Activated CD4-positive, alpha-beta T cell treated with anti-CD3 and anti-CD28 coated beads, Interleukin-2, Interleukin-4, amounts not matched to agents 100 ng/mL and 50 ng/mL, durations not matched to agents 16 hours and 8 hours (primary cell): ENCODE measurements at places on chromosomes 4 and X.

GRCh38 chrX:11881485-11882170 lies 123.6 kb downstream of the MSL3 start:
- DNase-seq, result no peak

- DNase-seq, result no peak
Observed at GRCh38 chr4:86367577-86367976, 7.7 kb upstream of the MAPK10 start.

DNA sequence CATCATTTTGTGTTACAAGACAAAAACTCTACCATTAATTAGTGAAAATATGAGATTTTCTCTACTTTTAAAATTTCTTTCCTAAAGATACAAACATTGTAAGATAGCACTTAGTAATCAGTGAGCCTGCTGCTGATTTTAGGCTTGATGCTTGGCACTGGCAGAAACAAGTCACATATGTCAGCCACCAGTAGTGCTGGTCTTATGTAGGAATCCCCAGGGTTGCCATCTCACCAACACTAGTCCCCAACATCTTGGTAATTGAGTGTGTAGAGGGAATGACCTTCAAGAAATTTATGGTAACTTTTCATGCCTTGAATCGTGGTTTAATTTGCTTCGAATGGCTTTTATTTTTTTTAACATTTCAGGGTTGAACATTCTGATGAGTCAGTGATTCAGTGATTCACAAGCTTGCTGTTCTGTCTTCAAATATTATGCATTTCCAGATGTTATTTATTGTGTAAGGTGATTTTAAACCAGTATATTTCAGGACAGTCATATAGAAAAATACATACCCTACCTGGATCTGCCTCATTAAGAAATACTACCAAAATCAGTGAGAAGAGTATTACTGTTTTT lies 11.9 kb downstream of the EXOC1 start:
- no peak for DNase-seq

DNA sequence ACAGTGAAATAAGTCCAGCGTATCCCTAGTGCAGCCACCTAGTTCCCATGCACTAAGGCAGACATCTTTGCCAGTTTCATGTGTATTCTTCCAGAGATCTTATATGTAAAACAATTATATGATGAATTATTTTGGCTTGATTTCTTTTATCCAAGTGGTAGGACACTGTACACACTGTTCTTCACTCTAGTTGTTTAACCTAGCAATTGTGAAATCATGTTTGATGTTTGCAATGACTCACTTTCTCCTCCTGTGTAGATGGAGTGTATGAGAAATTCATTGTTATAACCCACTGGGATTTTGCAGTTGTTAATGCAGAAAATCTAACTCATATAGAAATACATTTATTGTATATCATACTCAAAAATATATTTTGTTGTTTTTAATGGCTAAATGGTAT lies 17.5 kb upstream of the TBC1D1 start:
- DNase-seq, result no peak

DNA sequence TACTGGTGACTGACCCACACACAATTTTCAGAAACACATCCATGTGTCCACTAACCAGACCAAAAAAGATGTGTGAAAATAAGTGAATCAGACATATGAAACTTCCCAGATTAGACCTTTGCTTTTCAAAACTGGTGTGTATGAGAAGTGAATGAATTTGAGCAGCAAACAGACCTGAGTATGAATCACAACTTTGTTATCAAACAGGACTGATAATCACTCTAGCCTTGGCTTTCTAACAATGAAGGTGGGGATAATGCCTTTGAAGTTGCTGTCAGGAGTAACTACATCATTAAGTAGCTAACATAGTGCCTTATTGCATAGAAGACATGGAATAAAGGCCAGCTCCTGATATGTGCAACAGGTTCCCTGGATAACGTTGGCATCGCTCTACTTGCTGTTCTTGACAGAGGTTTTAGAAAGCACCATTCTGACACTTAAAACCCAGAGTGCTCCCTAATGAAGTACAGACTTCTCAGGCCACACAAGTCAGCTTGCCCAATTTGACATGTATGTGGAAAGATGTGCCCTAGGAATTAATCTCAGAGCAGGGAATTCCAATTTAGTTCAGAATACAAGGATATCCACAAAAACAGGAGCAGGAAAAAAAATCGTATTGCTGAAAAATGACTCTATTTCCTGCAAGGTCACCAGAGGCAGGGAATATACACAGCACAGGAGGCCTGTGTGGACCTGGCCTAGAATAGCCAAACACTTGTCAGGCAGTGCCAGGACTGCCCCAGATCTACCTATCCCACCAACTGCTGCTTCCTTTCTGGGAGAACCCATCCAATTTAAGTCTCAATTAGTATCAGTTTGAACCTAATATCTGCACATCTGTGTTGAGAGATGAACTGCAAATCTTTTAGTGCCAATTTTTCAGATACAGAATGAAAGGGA lies 87.7 kb downstream of the MAML3 start:
- DNase-seq, result no peak

- no peak for DNase-seq
Observed at GRCh38 chrX:137600769-137601168, 34.8 kb downstream of the ZIC3 start.

- no peak for DNase-seq
Observed at GRCh38 chr4:73086095-73086868, 16.8 kb upstream of the COX18 start.

DNA sequence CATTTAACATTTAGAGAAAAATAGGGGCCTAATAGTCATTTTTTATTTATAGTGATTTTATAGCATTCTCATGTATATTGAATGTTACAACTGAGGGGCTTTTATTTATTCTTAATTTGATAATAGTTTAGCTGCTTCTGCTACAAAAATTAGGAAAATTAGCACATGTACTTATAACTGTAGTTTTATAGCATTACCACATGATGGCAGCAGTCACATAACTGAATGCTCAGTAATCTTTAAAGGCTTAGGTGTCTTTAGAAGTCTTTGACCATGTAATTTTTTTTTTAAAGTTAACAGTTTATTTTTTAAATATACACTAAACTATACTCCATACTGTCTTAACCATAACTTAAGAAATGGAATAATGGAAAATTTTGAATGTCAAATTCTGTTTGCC lies 136.6 kb downstream of the STAG2 start:
- peak; percentile 36 for DNase-seq

DNA sequence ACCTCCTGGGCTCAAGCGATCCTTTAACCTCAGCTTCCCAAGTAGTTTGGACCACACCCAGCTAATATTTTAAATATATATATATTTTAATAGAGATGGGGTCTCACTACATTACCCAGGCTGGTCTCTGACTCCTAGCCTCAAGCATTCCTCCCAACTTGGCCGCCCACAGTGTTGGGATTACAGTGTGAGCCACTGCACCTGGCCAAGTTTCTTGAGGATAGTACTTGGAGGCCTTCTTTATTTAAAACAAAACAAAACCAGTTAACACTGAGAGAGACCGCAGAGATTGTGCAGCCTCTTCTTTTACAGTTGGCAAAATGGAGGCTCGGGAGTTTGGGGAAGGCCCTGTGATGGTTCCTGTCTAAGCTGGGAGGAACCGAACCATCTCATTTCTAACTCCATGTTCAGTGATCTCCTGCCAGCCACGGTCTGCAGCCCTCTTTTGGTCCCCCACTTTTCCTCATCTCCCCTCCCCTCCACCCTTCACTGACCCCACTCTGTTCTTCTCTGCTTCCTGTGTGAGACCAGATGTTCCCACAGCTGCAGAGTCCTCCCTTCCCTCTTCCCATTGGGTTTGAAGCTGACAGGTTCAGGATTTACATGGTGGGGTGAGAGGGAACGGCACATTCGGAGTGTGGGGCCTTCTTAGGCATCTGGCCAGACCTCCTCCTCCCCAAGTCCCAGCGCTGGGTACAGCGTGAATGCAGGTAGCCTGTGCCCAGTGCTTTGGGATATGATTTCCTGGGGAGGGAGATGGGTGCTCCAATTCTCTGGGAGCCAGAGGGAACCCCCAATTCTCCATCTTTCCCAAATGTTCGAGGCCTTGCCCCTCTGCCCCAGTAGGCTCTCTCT lies 1.4 kb upstream of the SORCS2 start:
- DNase-seq, result no peak

GRCh38 chr4:72974694-72975487 lies 94.6 kb downstream of the COX18 start:
- no peak for DNase-seq

DNA sequence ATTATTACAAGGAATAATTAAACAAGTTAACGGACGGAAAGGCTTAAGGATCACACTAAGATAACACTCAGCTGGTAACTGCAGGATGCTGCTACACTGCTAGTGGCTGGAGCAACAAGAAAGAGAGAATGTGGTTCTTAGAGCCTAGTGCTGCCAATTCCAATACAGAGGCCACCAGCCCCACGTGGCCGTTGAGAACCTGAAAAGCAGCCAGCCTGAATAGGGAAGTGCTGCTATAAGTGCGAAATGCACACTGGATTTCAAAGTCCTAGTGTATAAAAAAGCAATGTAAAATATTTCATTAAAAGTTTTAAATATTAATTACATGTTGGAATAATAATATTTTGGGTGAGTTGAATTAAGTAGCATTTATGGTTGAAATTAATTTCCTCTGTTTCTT lies 257.3 kb upstream of the TAPT1 start:
- DNase-seq, result no peak

DNA sequence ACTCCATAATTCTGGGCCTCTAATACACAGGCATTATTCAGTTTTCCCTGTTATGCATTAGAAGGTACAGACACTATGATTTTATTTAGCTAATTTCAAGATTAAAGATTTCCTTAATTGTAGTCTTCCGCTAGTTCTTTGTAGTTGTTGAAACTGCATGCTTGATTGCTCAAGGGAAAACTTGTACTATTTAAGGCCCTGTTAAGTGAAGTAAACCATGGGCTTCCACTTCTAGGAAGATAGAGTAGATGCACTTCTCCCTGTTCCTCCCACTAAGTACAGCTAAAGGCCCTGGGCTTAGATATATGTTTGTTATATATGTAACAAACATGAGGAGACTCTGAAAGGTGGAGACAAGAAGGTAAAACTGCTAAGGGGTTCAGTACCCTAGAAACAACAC lies 215.8 kb upstream of the LEF1 start:
- DNase-seq, result no peak

DNA sequence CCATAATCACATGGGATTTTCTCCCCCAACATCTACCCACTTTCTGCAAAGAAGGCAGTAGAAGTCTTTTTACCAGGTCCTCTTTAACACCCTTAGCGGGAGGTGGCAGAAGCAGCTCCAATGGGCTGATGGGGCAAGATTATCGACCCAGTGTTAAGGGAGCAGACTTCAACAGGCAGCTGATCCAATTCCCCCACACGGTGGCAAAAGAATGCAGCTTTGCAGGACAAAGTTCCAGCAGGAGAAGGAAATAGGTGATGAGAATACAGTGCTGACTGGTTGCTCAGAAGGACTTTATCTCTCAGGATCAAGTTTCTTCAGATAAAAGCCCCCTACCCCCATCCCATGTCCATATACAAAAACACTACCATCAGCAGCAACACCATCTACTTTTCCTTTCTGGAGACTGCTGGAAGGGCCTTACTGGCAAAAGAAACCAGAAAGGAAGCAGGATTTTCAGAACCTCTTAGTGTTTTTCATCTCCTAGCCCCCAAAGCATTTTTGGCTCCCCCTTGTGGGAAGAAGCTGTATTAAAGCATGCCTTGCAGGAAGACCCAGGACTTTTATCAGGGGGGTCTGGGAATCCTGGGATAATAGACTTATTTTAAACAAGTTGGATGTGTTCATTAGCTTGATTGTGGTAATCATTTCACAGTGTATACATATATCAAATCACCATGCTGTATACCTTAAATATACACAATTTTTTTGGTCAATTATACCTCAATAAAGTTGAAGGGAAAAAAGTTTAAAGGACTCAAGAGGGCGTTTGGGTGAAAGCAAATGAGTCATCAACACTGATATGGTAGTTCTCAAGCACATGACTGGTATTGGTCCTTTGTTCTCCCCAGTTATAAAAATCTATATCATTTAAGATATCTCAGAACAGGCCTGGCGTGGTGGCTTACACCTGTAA lies 146.4 kb downstream of the GPC3 start:
- peak; percentile 32 for DNase-seq

GRCh38 chr4:84966382-84967242 lies at the start of gene WDFY3:
Gene WDFY3, minus strand, starts transcription at chr4:84966690. Its CDS starts 106,099 bp downstream, at chr4:84860591.
- DNase-seq, result peak; percentile 11

GRCh38 chr4:127997534-127998388 lies 32.6 kb downstream of the ABHD18 start:
- peak; percentile 67 for DNase-seq

DNA sequence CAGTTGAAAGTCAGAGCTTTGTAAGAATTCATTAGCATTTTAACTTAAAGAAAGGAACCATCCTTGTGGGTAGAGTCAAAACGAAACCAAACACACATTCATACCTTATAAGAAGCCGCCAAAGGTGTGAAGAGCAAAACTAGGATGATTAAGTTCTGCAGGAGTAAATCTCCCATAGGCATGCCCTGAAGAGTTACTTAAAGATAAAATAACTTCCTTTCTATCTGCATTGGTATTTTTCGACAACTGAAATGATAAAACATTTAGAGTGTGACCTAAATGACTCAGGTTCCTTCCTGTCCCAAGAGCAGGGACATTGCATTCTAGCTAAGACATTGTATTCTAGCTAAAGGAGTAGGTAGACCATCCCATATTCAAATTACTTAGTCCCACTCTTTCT lies 75.3 kb downstream of the BCOR start:
- DNase-seq, result peak; percentile 80

DNA sequence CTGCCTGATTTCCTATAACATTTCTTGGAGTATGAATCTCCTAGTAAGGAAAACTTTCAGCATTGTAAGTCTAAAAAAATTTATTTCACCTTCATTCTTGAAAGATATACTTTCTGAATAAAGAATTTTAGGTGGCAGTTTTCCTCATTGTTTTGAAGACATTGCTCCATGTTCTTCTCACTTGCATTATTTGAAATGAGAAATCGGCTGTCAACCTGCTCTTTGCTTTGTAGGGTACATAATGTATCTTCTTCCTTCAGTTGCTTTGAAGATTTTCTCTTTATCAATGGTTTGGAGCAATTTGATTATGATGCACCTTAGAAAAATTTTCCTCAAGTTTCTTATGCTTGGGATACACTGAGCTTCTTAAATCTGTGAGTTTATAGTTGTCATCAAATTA lies 120.3 kb downstream of the EVC2 start:
- no peak for DNase-seq

DNA sequence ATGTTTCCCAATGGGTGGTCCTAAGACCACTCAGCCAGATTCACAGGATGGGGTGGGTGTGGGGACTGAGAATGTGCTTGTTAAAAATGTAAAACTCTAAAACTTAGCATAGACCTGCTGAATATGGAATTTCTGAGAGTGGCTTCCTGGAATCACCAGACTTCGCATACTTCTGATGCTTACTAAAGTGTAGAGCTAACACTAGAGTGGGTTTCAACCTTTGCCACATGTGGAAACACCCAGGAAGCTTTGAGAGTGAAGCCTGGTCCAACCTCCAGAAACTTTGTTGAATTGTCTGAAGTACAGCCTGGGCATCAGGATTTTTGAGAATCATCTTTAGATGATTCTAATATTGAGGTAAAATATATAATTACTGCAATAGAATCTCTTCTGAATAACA lies 167.8 kb upstream of the EDNRA start:
- no peak for DNase-seq

DNA sequence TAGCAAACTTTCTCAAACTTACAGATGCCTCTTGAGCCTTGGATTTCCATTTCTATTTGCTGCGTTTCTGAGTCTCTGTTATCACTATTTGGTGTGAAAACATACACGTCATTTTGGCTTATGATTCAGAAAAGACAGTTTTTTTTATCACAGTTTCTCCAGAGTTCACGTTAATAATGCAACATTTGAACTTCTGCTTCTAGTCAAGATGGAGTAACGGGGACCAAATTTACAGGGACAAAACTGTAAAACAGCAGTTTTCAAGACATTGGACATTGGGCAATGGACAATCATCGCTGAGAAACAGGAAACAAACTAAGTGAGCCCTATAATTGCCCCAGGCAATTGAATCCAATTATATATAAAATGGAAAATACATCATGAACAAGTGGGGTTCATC lies 36.2 kb upstream of the TASL start:
- no peak for DNase-seq
